ENCODE measurements at places on chromosomes 5 and 9. TPM values are rescaled to one million over a fixed set of nuclear protein-coding genes. Genes with fewer than 3 reads are reported as not detected.
A peak's percentile ranks its signal among the peaks of the same experiment; 100 is the strongest.

The IL9 gene
- not detected for total RNA-seq

- DNase-seq, result peak; percentile 21
Measured at GRCh38 chr9:31612336-31613030, 772.0 kb upstream of the ACO1 start.

GRCh38 chr5:15948190-15948589 is 231.4 kb downstream of the MARCHF11 start:
- no peak for DNase-seq

- DNase-seq, result peak; percentile 38
Measured at GRCh38 chr5:87899208-87899661, 369.4 kb downstream of the TMEM161B start.

The MARVELD2 gene
- 2.3 TPM for total RNA-seq

The KCNV2 gene
- total RNA-seq, result not detected

- DNase-seq, result no peak
Measured at GRCh38 chr5:125961150-125961549, 462.1 kb upstream of the GRAMD2B start.

The HEXB gene
- total RNA-seq, result 187 TPM

- DNase-seq, result peak; percentile 61
Measured at GRCh38 chr5:176658007-176658599, 10.8 kb downstream of the TSPAN17 start.

- DNase-seq, result no peak
Measured at GRCh38 chr9:89601856-89602562, 2.8 kb upstream of the GADD45G start.

The TMEM250 gene
- 39.7 TPM for total RNA-seq

DNA sequence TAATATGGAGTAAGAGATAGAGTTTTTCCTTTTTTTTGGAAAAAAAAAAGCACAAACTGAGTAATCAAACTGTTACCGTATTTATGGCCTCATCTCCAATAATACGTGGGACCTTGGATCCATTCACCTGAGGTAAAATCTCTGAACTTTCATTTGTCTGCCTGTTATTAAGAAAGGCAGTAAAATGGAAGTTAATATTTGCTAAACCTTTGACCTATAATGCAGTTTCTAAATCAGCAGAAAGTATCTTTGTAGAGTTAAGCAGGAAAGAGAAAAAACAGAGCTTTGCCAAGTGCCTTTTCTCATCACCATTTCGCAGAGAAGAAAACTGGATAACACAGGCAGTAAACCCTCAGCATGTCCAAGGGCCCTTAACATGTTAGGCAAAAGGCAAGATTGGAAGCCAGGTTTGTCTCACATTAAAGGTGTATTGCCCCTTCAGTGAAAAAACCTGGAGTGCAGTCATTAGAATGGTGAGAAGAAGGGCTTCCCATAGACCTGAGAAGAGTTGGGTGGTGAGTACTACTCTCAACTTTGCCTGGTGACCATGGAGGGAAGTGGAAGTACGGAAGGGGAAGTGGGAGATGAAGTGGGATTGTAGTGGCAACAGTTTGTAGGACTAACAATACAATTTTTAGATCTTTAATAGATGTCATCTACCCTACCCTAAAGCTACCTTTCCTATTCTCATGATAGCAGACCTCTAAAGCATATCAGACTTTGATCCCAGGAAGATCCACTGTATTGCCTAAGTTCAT is 65.4 kb upstream of the GRAMD2B start:
- no peak for DNase-seq

The DPM2 gene
- 11.2 TPM for total RNA-seq

- DNase-seq, result no peak
Measured at GRCh38 chr5:33065131-33065530, 354.0 kb downstream of the NPR3 start.

DNA sequence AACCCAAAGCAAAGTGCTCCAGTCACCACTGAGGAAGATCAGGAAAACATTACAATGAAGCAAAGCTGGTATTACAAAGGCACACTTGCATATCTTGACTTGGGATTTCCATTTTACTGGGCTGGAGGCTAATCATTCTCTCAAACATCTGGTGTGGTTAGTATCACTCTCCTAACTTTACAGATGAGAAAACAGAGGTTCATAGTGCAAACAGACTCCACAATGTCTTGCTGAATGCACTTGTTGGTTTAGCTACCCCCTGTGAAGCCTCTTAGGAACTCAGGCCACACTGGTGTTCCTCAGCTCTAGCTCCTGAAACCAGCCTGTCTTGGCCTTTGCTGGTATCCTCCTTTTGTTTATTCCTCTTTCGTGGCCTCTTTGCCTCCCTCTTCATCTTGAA is 29.5 kb upstream of the SMAD5 start:
- DNase-seq, result no peak

The MELK gene
- 19.0 TPM for total RNA-seq

GRCh38 chr9:126302730-126303129 is 23.9 kb upstream of the MVB12B start:
- no peak for DNase-seq

GRCh38 chr5:123091298-123092222 is 2.5 kb downstream of the PRDM6 start:
- peak; percentile 36 for DNase-seq

- DNase-seq, result no peak
Measured at GRCh38 chr5:143850050-143850683, 38.2 kb downstream of the HMHB1 start.

DNA sequence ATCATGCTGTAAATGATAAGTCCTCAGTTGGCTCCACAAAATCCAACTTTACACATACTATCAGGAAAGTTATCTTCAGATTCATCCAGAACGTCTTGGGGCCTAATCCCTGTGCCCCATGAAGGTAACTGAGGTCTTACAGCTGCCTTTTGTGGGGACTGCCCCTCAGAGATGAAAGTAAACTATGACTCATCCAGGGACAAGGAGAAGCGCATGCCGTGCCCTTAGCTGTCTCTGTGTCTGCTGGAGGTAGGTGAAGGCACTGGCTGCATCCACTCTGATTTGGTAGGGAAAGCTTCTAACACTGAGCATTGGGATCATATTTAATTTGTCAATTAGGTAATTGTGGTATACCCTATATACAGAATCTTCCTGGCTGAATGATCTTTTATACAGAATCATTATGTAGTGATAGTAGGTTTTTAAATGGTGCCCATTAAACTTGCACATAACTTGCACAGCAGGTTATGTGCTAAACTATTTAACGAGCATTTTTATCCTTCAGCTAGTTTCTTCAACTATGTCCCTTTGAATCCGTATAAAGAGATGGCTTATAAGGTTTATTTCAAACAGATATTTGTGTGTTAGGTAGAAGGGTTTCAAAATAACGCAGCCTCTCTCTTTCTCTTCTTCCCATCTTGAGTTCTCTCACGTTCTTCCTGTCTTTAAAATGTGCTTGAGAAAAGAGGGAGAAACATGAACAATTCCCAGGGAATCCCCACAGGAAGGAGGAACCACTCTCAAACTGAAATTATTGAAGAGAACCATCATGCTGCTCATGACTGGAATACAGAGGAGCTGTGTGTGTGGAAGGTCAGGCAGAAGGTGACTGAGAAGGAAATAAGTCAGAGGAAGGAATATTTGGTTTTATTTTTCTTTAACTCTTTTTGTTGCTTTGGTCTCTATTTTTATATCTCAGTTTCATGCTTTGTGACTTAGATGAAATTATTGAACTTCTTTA is 250.9 kb downstream of the CD180 start:
- no peak for DNase-seq

GRCh38 chr9:20095430-20096092 is 306.7 kb upstream of the SLC24A2 start:
- DNase-seq, result no peak

The OR1Q1 gene
- not detected for total RNA-seq

DNA sequence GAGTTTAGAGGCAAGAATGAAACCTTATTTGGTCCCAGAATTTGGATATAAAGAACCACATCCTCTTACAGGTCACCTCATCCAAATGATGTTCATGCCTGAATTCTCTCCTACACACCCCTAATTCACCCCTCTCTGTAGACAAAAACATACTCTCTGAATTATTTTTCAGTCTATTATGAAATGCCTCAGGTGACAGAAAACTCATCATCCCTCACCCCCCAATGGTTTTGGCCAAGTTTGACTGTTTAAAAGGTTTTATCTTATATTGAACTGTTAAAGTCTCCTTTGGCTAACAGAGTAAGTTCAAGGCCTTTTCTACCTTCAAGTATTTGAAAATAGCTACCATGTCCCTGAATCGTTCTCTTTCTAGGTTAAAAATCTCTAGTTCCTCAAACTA is 2.3 kb upstream of the CD180 start:
- no peak for DNase-seq

DNA sequence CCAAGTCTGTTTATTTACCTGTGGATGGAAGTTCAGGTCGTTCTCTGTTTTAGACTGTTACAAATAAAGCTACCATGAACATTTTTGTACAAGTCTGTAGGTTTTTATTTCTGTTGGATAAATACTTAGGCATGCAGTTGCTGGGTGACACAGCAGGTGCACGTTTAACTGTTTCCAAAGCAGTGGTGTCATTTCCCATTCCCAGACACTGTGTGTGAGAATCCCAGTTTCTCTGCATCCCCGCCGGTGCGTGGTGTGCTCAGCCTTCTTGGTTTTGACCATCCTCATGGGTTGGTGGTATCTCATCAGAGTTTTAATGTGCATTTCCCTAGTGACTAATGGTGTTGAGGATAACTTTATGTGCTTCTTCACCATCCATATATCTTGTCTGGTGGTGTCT is 27.2 kb downstream of the AHRR start:
- DNase-seq, result no peak

- no peak for DNase-seq
Measured at GRCh38 chr9:12739014-12739652, 35.7 kb upstream of the LURAP1L start.

The RNF224 gene
- total RNA-seq, result not detected

- no peak for DNase-seq
Measured at GRCh38 chr5:110031402-110032140, 341.8 kb downstream of the MAN2A1 start.

DNA sequence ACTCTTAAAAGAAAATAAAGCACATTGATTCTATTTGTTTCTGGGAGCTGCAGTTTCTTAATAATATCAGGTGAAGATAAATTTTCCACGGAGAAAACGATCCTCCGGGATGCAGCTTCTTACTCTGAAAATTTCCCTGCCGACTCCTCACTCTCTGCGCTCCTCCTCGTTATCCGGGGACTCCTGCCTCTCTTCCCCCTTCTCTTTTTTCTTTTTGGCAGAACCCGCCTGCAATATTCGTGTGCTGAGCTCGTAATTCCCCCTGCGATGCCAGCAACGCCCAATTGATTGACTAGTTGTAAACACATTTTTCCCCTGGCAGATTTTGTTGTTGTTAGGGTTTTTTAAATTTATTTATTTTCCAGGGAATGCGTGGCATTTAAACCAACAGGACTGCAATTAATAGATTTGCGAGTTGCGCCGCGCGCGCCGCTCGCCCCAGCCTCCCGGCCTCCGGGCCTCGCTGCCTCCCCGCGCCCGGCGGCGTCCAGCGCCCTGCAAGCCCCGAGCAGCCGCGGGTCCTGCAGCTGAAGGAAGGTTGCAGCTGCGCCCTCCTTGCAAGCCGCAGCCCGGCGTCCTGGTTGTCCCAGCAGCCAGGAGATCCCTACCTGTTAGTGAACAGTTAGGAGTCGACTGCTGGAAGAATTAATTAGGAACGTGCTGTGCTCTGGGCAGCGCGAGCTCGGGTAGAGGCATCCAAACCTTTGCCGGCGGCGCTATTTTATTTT is 2.2 kb downstream of the NTNG2 start:
- DNase-seq, result no peak

- DNase-seq, result no peak
Measured at GRCh38 chr9:34025062-34025461, 23.6 kb downstream of the UBAP2 start.

DNA sequence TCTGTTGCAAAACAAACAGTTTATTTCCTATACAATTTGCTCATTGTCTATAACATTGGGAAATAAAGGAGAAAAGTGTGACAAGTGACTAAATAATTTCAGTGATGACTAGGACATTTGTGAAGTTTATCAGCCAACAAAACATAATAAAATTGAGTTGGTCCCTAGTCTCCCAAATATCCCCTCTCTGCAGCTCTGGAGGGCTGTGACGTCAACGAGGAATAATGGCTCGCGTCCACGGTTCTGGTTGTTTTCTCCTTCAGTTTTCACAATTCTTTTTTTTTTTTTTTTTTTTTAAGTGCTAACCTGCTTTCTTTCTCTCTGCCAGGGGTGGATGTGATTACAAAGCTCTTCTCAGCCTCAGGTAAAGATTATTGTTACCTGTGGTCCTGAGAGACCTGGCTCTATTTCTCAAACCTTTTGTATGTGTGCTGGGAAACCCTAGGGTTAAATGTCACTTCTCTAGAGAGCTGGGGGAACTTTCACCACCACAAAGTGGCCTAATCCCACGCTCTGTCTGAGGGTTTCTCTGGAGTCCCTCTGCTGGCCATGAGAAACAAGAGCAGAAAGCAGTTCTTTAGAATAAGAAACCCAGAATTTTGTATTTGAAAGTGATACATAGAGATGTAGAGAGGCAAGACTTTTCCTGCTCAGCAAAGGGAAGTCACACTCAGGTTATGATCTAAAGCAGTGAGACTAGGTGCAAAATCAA is 36.2 kb upstream of the ANKRD55 start:
- peak; percentile 81 for DNase-seq

DNA sequence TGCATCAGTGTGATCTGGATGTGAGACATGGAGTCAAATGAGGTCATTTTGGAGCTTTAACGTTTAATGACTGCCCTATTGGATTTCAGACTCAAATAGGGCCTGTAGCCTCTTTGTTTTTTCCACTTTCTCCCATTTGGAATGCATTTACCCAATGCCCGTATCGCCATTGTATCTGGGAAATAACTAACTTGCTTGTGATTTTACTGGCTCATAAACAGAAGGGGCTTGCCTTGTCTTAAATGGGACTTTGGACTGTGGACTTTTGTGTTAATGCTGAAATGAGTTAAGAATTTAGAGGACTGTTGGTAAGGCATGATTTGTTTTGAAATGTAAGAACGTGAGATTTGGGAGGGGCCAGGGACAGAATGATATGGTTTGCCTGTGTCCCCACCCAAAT is 494.6 kb downstream of the CHSY3 start:
- no peak for DNase-seq

DNA sequence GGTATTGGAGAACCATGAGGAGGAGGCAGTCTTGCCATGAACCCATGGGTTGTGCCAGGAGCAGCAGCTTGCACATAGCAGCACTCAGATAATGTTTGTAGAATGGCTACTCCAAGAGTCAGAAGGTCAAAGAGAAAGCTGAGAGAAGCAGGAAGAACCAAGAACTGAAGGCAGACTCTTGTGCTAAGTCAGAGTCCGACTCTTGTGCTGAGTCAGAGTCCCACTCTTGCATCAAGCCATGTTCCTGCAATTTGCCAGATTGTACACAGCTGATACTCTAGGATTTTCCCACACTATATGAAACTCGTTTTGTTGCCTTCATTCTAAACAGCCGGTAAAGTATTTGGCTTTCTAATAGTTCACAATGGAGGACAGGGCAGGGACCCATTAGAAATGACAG is 26.2 kb upstream of the HSPA9 start:
- DNase-seq, result peak; percentile 86

GRCh38 chr9:138080979-138081378 is 203.4 kb downstream of the CACNA1B start:
- DNase-seq, result no peak

GRCh38 chr9:7104625-7105024 is 346.9 kb downstream of the KDM4C start:
- DNase-seq, result no peak

- DNase-seq, result no peak
Measured at GRCh38 chr9:15403155-15403554, 19.5 kb upstream of the SNAPC3 start.

GRCh38 chr9:92724528-92725265 is 39.9 kb downstream of the BICD2 start:
- DNase-seq, result no peak

The RANBP6 gene
- 45.3 TPM for total RNA-seq

GRCh38 chr9:94005272-94005901 is 50.2 kb upstream of the BARX1 start:
- peak; percentile 22 for DNase-seq

The PCAT7 gene
- 0.64 TPM for total RNA-seq

The PCDHA4 gene
- total RNA-seq, result 0.32 TPM

All from fibroblast of villous mesenchyme (primary cell).